Activated naive CD8-positive, alpha-beta T cell treated with anti-CD3 and anti-CD28 coated beads, Interleukin-2, amount 50 U/mL, for 16 hours (primary cell): ENCODE measurements at places on chromosomes 4 and X.

GRCh38 chrX:103831342-103831802, 685 bp downstream of the RAB9B start:
- no peak for DNase-seq

- DNase-seq, result no peak
Observed at GRCh38 chr4:155950461-155950860, 3.2 kb downstream of the CTSO start.

- DNase-seq, result no peak
Observed at GRCh38 chr4:52263607-52264006, 212.5 kb downstream of the SPATA18 start.

- no peak for DNase-seq
Observed at GRCh38 chr4:20724915-20725314, 24.7 kb downstream of the PACRGL start.

DNA sequence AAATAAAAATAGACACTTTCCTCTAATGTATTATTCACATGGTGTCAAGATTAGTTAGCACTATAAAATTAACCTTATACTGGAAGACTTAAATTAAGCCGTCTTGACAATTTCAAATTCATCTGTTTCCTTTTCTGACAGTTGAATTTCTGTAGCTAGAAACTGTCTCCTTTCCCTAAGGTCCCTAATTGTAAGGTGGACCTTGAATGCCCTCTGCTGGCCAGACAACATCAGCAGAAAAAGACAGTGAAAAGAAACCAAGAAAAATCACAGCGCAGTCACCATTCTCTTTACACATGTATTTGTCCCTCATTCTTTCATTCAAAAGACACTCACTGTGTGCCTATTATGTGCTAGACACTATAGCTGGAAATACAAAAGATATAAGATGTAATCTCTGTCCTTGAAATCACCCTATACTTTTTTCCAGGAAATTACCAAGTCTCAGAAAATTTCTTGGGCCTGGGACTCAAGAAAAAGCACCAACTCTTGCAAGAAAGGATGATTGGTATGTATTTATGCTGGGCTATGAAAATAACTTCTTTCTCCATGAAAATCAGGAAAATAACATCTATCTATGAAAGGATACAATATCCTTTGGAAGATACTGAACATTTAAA, 32.7 kb upstream of the AMBN start:
- no peak for DNase-seq

DNA sequence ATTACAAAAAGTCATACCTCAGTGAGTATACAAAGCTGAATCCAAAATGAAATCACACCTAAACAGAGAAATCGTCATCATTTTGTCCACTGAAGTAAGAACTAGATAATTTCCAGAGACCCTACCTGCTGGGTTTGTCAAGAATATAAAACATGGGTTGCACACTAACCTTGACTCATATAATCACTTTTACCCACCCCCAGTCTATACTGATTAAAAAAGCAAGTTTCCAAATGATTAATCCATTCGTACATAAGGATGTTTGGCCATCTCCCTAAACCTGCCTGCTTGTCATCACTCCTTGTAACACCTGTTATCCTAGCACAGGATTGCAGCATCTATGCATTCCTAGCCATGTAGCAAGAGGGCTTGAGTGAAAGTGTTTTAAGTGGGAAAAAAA, 4.7 kb downstream of the RAP2C start:
- DNase-seq, result no peak

DNA sequence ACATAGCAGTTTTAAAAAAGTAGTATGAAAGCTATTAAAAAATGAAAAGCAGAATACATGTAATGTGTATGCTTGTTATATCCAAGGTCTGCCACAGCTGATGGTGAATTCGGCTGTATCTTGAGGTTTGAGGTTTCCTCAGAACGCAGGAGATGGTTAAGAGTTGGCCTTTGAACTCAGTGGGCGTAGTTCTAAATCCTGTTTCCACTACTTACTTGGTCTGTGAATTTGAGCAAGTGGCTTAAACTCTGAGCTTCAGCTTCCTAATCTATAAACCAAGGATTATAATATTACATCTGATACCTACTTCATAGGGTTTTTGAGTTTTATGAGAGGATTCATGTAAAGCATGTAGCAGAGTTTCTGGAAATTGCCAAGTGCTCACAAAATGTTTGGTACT, 125.2 kb downstream of the STIM2 start:
- DNase-seq, result no peak

- no peak for DNase-seq
Observed at GRCh38 chr4:150315691-150316090, 237.4 kb downstream of the DCLK2 start.

DNA sequence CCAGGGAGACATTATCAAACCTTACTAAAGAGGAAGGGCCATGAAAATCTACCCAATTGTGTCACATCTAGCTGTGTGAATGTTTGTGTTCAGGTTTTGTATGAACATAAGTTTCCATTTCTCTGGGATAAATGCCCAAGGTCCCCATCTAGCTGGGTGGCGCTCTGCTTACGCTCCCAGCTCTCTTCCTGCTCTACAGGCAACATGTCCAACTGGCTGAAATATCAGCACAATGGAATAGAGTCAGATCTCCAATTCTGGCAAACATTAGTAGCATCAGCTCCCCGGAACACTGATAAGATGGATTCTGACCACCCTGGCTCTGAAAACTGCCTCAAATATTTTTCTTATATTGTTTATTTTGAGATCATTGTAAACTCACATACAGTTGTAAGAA, 74.8 kb downstream of the IRF2 start:
- no peak for DNase-seq

GRCh38 chr4:23337292-23337691, 552.6 kb downstream of the PPARGC1A start:
- DNase-seq, result no peak

DNA sequence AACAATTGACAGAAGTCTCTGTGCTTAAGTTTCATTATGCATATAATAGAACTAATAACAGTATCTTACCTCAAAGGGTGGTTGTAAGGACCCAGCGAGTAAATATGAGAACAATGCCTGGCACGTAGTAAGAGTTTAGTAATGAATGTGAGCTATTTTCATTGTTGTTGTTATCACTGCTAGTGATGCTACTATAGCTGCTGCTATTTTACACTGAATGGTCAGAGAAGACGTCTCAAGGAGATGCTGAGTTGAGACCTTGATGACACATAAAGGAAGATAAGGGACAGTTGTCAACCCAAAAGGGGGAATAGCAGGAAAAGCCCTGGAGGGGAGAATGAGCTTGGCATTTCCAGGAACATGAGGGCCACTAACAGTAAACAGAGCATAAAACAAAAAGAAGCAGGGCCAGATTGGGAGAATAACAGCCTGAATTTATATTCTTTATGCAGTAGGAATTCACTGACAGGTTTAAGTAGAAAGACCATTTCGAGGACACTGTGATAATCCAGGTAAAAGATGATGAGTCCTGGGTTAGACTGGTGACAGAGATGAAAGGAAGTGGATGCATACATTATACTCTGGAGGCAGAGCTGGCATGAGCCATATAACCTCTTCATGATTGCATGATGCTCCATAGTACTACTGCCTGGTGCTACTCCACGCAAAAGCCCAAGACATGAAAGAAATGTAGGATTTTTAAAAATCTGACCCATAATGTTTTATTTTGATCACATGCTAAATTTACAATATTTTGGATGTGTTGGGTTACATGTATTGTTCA, 23.1 kb downstream of the ATP8A1 start:
- no peak for DNase-seq

DNA sequence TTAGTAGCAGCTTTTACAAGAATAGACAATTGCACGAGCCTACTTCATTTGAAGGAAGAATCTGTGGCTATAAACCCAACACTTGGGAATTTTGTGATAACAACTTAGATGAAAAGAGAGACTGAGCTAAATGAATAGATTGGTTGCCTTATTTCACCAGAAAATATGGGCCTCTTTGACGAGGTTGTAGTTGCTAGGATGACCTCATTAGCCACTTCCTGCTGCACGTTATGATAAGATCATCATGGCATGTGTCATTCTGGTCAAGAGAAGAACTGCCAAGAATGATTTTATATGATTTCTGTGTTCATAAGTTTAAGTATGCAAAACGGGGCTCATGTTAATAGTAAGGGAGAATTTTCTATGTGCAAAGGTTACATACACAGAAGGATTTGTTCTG, 321.9 kb upstream of the GIMD1 start:
- no peak for DNase-seq

DNA sequence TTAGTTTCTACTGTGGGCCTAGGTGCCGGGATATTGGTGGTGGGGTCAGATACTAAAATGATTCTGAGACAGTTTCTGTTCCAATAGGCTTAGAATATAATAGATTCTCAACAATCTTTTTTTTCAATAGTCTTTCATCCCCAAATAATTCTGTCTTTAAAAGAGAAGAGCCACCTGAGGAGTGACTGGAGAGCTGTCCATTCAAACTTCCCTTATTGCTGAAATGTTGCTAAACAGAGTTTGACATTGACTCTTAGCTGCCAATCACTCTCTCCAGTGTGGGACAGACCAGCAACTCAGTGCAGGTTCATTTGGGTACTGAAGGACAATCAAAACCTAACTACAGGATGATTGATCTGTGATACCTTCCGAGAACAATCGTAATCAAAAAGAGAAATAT, 12.4 kb upstream of the ADH7 start:
- no peak for DNase-seq

GRCh38 chrX:155211208-155211607, 5.1 kb upstream of the VBP1 start:
- no peak for DNase-seq
